ENCODE measurements at places on chromosomes 1 and 21.

GRCh38 chr1:180230416-180230790 is 339 bp downstream of the LHX4 start:
- DNase-seq: no peak

DNA sequence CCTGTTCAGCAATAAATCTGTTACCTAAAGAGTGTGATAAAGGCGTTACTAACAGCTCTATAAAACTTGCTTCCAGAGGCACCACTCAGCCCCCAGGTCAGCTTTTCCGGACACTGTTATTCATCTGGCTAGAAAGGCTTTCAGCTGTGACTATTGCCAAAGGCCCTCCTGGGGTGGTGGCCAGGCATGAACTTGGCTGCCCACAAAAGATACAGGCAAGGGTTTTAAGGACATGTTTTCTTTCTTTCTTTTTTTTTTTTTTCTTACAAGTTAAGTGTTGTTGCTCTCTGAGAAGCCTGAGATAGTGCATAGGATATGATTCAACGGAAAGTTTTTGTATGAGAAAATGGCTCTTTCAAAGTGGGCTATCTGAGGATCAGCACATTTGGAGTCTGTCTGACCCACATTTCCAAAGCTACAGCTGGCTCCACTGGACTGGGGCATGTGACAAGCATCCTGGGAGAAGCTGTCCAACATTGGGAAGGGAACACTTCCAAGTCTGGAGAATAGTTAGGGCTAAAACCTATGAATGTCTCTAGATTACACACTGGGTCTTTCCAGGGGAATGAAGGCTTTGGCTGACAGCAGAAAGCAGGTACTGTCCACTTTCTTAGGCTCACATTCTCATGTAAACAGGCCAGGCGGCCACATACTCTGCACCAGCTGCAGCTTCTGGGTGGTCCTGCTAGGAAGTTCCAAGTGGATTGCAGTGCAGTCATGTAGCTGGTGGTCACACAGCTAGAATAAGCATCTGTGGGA is 639.7 kb downstream of the LMO4 start:
- no peak for DNase-seq

GRCh38 chr1:2451741-2452140 is 24.3 kb upstream of the PLCH2 start:
- no peak for DNase-seq

- DNase-seq: no peak
Observed at GRCh38 chr1:114263343-114263742, 109.7 kb upstream of the SYT6 start.

GRCh38 chr1:239426821-239427475 is 40.6 kb downstream of the CHRM3 start:
- no peak for DNase-seq

- no peak for DNase-seq
Observed at GRCh38 chr1:61425040-61425439, 299.9 kb downstream of the TM2D1 start.

DNA sequence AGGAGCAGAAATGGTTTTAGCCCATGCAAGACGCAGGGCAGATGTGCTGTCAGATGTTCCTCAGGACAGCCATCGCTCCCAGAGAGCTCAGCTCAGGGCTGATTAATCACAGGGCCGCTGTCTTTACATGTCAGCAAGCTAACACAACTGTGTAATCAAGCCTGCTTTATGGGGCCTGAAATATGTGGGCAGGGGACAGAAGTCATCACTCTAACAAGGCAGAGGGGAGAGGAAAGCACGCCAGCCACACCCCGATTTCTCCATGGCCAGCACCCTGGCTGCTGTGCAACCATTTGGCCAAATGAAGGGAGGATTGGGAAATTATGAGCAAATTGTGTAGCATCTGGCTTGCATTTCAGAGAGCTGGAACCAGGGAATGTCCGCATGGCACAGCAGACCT is 368.8 kb downstream of the NPHP4 start:
- no peak for DNase-seq

GRCh38 chr1:232678185-232678886 is 48.4 kb upstream of the SIPA1L2 start:
- no peak for DNase-seq

DNA sequence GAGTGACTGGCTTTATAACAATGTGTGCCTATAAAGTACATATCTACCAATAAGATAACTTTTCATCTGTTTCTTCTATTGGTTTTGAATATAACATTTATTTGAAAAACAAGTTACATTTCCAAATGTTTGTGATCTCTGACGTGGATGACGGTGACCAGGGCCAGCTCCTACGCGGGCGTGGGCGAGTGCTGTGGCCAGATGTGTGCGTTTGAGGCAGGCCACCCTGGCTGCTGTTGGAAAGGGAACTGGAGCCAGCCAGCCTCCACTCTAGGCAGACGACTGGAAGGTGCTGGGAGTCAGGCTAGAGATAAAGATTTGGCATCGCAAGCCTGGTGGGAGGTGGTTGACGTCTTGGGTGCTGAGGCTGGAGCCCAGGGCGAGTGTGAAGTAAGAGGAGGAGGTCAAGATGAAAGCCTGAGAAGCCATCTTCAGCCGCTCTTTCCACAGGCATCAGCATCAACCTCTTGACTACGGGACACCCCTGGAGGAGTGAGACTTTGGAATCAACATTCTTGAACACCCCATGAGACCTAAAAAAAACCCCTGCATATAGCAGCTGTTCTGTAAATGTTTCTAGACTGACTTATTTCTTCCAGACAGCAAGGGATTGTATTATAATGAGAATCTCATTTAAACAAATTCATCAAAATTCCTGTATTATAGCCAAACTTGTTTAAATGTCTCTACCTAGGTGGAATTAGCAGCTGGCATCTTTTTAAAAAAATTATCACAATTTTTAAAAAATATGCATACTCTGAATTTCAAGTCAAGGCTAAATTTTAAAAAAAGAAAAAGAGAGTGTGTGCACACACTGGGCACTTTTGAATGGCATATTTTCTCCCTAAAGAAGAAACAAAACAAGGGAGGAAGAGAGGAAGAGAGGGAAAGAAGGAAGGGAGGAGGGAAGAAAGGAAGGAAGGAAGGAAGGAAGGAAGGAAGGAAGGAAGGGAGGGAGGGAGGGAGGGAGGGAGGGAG is 112.5 kb upstream of the SLC44A3 start:
- DNase-seq: no peak

DNA sequence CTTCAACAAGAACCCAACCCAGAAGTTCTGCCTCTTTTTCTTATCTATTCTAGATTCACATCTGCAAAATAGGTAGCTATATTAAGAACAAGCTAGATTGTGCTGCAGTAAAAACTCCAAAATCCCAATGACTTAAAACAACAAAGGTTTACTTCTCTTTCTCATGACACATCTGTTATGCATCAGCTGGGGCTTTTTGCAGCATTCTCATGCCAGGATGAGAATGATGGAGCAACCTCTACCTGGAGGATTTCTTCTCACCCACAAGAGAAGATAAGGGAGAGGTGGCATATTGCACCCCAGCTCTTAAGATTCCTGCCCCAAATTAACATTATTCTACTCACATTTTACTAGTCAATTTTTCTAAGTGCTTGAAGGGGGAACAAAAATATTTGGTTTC is 152.3 kb upstream of the SPAG17 start:
- DNase-seq: no peak

DNA sequence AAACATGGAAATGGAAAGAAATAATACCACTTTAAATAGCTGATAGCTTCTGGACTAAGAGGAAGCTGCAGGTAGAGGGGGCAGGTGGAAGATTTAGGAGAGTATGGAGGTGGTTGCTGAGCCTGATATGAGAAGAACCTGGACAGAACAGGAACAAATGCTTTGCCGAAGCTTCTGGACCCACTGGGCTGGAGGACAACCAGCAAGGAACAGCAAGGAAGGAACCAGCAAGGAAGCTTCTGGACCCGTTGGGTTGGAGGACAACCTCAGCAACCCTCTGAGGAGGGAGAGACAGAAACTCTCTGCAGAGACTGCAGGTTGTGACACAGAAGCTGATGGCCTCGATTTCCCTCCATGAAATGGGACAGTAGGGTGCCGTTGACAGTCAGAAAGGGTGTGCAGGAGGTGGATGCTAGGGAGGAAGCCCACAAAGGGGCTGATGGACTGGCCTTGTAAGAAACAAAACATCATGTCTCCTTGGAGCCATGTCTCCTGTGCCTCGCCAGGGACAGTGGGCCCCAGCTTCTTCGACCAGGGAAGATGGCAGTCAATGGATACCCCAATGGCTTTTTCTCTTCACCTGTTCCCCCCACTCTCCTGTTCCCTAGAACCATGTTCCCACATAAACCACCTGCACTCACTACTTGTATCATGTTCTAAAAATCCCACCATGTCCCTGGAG is 8.3 kb upstream of the WNT3A start:
- DNase-seq: no peak

DNA sequence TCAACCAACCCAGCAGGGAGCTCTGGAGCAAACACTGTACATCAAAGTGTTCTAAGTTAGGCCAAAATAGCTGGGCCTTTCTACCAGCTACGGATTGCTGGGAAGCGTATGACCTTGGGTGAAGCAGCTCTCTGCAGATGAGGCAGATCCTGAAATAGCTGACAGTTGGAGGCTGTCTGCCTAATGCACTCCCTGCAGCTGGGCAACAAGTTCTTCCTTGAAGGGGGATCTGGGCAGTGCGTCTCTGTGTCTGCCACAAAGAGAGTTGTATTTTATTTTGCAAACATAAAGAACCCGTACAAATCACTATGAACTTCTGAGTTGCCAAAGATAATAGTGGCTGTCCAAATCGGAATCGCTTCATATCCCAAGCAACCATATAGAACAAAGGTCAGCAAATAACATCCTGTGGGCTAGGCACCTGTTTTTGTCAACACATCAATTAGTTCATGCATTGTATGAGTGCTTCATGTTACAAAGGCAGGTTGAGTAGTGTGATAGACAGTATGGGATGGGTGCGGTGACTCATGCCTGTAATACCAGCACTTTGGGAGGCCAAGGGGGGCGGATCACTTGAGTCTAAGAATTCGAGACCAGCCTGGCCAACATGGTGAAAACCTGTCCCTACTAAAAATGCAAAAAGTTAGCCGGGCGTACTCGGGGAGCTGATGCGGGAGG is 29.1 kb upstream of the KLF17 start:
- DNase-seq: no peak

DNA sequence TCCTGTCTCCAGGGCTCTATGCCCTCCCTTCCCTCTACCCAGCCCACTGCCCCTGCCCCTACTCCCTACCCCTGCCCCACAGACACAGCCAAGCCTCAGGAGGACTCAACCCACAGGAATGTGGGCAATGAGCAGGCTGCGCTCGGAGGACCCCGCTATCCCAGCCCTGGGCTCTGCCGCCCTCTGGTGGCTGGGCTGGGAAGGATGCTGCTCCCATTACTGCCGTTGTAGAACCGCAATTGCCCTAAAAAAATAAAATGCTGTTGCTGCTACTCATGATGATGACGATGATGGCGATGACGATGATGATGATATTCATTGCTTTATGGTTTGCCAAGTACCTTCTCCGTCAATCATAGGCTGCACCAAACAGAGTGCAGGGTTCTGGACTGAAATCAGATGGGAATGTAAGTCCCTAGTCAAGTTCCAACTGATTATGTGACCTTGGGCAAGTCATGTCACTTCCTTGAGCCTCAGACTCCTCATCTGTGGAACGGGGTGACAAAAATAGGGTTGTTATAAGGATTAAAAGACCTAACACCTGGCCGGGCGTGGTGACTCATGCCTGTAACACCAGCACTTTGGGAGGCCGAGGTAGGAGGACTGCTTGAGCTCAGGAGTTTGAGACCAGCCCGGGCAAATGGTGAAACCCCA is 24.6 kb downstream of the ARHGEF19 start:
- DNase-seq: no peak
